HepG2 (cell line): ENCODE measurements at places on chromosomes 12 and 14. TPM values are rescaled to one million over a fixed set of nuclear protein-coding genes. Genes with fewer than 3 reads are reported as not detected.

DNA sequence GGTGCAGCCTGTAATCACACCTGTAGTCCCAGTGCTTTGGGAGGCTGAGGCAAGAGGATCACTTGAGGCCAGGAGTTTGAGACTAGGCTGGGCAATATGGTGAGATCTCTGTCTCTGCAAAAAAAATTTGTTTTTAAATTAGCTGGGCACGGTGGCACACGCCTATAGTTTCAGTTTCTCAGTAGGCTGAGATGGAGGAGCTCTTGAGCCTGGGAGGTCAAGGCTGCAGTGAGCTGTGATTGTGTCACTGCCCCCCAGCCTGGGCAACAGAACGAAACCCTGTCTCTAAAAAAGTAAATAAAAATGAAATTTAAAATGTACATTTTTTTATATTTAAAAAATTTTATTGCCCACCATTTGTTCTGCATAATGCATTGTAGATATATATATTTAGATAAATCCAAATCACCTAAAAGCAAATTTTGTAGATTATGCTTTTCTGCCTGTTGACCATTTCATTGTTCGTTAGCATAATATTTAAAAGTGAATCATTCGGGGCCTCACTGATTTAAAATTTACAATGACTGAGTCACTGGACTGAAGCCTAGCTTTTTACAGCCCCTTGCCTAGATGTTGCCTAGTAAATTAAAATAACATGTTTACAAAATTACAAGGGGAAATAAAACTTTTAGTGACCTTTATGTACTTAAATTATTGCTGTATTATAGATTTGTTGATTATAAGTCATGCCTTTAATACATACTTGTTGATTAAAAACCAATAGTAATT lies 87.9 kb downstream of the USP15 start:
- no peaks in the 10 kb centered on the region for H3K4me1 ChIP-seq
- no peak overlapping the region for H3K4me3 ChIP-seq
- no peak for DNase-seq

DNA sequence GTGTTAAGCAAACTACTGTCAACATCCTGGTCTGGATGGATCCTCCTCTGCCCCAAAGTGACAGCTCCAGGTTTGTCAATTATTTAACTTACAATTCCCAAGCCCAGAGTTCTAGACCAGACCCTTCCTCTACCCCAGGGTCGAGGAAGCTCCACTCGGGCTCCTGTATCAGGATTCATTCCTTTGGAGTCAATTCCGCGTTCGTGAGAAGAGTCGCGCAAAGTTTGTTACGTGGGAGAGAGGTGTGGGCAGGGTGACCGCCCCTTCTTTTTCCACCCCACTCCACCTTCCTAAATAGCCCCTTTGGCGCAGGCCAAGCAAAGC lies 479 bp downstream of the SEL1L start:
- H3K36me3 ChIP-seq: no peaks in the 10 kb centered on the region
- H3K4me3 ChIP-seq: peak overlapping the region; percentile 80

- no peaks in the 10 kb centered on the region for H3K36me3 ChIP-seq
- H3K4me1 ChIP-seq: no peaks in the 10 kb centered on the region
- H3K27ac ChIP-seq: no peak overlapping the region
- no peak overlapping the region for H3K4me3 ChIP-seq
These were observed 866.7 kb upstream of the TMEM132C start for GRCh38 chr12:127400221-127400620.

DNA sequence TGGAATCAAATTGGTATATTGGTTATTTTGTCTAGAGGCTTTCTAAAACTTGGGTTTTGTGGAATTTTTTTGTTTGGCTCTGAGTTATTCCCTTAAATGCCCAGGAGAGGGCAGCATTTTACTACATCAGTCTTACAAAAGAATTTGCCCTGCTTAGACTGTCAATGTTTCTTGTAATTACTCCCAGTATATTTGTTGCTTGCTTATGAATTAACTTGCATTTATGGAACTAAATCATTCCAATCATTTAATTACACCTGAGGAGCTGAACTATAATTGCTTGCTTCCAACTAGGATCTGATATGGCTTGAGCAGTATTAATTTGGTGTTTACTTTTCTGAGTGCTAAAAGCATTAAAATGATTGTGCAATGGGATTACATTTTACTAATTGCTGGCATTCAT lies 48.7 kb downstream of the MIPOL1 start:
- H3K4me3 ChIP-seq: no peak overlapping the region
- H3K27ac ChIP-seq: no peak overlapping the region
- peaks cover 7% of the 10 kb centered on the region; the same call in 1 of the 3 replicates for H3K36me3 ChIP-seq

DNA sequence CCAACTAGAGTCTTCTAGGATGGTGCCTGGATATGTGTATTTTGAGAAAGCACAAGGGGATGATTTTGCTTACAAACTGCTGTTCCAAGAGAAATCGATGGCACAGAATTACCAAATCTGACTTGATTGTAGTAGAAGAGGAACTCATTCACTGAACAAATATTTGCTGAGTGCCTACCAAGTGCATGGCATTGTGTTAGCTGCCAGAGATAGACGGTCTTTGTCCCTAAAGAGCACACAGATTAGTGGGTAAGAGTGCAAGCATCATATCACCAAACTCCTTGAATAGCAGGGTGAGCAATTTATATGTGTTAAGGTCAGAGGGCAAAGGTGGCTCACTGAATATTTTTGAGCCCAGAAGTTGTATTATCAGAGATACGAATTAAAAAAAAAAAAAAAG lies 3.5 kb upstream of the FOXN3 start:
- no peak overlapping the region for H3K4me3 ChIP-seq
- peaks cover 54% of the 10 kb centered on the region for H3K4me1 ChIP-seq
- H3K36me3 ChIP-seq: no peaks in the 10 kb centered on the region; the same call in 1 of the 2 replicates
- H3K27me3 ChIP-seq: no peaks in the 10 kb centered on the region
- peak; percentile 43 for DNase-seq
- no peak overlapping the region for H3K27ac ChIP-seq

GRCh38 chr12:105223352-105223845 lies 12.6 kb downstream of the APPL2 start:
- H3K27me3 ChIP-seq: no peaks in the 10 kb centered on the region
- DNase-seq: no peak
- no peaks in the 10 kb centered on the region for H3K4me1 ChIP-seq

- no peak overlapping the region for H3K4me3 ChIP-seq
- no peak for DNase-seq
- no peak overlapping the region for H3K27ac ChIP-seq
- no peaks in the 10 kb centered on the region for H3K36me3 ChIP-seq
- H3K27me3 ChIP-seq: no peaks in the 10 kb centered on the region
- peaks cover 33% of the 10 kb centered on the region for H3K4me1 ChIP-seq
These were observed 35.3 kb downstream of the MAP1LC3B2 start for GRCh38 chr12:116594325-116595038.

DNA sequence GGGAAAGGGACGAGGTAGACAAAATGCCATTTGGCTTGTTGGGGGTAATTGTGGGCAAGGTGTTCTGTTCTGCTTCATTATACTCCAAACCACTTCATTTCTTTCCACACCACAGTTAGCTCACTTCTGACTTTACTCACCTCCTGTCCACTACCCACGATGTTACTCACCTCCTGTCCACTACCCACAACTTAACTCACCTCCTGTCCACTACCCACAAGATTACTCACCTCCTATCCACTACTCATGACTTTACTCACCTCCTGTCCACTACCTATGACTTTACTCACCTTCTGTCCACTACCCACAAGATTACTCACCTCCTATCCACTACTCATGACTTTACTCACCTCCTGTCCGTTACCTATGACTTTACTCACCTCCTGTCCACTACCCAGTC lies 10.1 kb upstream of the TWF1 start:
- no peaks in the 10 kb centered on the region for H3K27me3 ChIP-seq
- H3K4me3 ChIP-seq: no peak overlapping the region
- no peak overlapping the region for H3K27ac ChIP-seq
- no peak for DNase-seq

GRCh38 chr12:18992336-18992735 lies 137.2 kb upstream of the PLEKHA5 start:
- no peak overlapping the region for H3K4me3 ChIP-seq
- H3K27me3 ChIP-seq: no peaks in the 10 kb centered on the region
- no peaks in the 10 kb centered on the region for H3K4me1 ChIP-seq
- no peaks in the 10 kb centered on the region for H3K36me3 ChIP-seq
- no peak for DNase-seq
- no peak overlapping the region for H3K27ac ChIP-seq

- peaks cover 74% of the 10 kb centered on the region for H3K4me1 ChIP-seq
- peak overlapping the region; percentile 99 for H3K4me3 ChIP-seq
- peaks cover 1% of the 10 kb centered on the region; the same call in 1 of the 2 replicates for H3K36me3 ChIP-seq
- H3K27ac ChIP-seq: peak overlapping the region; percentile 93
These were observed 636 bp upstream of the ARL6IP4 start for GRCh38 chr12:122979908-122980182.

GRCh38 chr12:130965214-130965613 lies 11.5 kb downstream of the ADGRD1 start:
- no peak overlapping the region for H3K27ac ChIP-seq
- DNase-seq: no peak
- peaks cover 46% of the 10 kb centered on the region for H3K4me1 ChIP-seq

- no peaks in the 10 kb centered on the region for H3K4me1 ChIP-seq
- H3K27ac ChIP-seq: no peak overlapping the region
- no peak overlapping the region for H3K4me3 ChIP-seq
- peaks cover 10% of the 10 kb centered on the region; the same call in 1 of the 3 replicates for H3K36me3 ChIP-seq
These were observed 150.8 kb downstream of the FBXL14 start for GRCh38 chr12:1443421-1444141.

DNA sequence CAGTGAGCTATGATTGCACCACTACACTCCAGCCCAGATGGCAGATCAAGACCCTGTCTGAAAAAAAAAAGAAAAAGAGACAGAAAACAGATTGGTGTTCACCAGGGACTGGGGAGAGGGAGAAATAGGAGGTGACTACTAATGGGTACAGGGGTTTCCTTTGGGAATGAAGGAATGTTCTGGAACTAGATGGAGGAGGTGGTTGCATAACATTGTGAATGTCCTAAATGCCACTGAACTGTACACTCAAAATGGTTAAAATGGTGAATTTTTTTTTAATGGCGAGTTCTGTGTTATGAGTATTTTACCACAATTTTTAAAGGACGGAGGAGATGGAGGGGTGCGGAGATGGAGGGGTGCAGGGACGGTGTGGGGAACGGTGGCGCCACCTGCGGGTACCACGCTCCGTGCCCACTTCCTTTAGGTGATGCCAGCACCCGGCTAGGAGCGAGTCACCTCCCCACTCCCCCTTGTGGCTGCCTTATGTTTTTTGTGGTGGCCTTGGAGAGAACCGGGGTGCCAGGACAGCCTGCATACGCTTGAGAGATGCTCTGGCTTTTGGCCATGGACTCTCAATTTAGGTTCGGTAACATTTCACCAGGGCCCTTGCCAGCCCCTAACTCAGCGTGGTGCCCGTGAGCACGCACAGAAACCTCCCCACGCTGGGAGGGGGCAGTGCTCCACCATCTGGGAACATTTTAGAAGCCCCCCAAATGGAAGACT lies 16.1 kb downstream of the UBC start:
- no peak overlapping the region for H3K27ac ChIP-seq
- no peaks in the 10 kb centered on the region for H3K27me3 ChIP-seq
- DNase-seq: peak; percentile 63
- H3K4me3 ChIP-seq: no peak overlapping the region

GRCh38 chr12:91687052-91688017 lies 458.3 kb downstream of the BTG1 start:
- H3K4me1 ChIP-seq: no peaks in the 10 kb centered on the region
- H3K4me3 ChIP-seq: no peak overlapping the region
- H3K27me3 ChIP-seq: no peaks in the 10 kb centered on the region
- no peak for DNase-seq
- no peak overlapping the region for H3K27ac ChIP-seq

DNA sequence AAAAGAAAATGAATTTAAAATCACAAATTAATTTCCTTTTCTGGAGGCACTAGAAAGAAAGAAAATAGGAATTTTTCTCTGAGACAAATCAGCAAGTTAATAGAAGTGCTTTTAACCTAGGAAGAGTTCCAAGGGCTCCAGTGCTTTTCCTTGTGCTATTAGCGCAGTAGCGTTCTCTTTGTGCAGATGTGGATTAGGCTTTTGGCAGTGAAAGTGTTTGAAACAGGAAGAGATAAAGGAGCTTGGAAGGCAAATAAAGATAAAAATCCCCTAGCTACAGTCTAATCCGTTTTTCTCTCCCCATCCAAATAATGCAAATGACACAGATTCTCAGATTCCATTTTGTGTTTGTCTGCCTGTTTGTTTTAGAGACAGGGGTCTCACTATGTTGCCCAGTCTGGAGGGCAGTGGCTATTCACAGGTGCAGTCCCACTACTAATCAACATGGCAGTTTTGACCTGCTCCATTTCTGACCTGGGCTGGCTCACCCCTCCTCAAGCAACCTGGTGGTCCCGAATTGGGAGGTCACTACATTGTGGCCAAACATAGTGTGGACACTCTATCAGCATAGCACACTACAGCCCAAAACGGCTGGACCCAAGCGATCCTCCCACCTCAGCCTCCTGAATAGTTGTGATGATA lies 166.1 kb downstream of the PAWR start:
- H3K4me3 ChIP-seq: no peak overlapping the region
- peaks cover 52% of the 10 kb centered on the region for H3K4me1 ChIP-seq
- no peaks in the 10 kb centered on the region for H3K27me3 ChIP-seq
- DNase-seq: no peak
- H3K27ac ChIP-seq: peak overlapping the region; percentile 23

GRCh38 chr12:96402061-96402460 lies 1.8 kb upstream of the CDK17 start:
- no peak overlapping the region for H3K27ac ChIP-seq
- no peaks in the 10 kb centered on the region for H3K27me3 ChIP-seq
- DNase-seq: no peak
- peak overlapping the region; percentile 83 for H3K4me3 ChIP-seq
- peaks cover 11% of the 10 kb centered on the region for H3K4me1 ChIP-seq
- H3K36me3 ChIP-seq: no peaks in the 10 kb centered on the region

DNA sequence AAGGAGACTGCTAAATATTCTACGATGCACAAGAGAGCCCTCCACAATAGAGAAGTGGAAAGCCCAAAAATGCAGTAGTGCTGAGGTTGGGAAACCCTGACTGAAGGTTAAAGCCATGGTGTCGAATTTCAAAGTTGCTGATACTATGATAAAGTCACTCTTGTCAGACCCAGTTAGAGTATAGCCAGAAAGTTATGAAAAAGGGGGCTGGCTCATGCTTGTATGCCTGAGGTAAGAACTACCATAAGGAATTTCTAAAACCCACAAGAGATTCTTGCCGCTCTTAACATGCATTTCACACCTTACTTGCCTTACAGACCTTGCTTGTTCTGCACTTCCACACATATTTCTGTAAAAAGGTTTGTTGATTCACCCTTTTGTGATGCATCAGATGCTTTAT lies 184.6 kb downstream of the SLC6A15 start:
- no peaks in the 10 kb centered on the region for H3K27me3 ChIP-seq
- peaks cover 11% of the 10 kb centered on the region; the same call in 1 of the 2 replicates for H3K4me1 ChIP-seq
- no peak overlapping the region for H3K27ac ChIP-seq
- no peak overlapping the region for H3K4me3 ChIP-seq

- no peaks in the 10 kb centered on the region for H3K4me1 ChIP-seq
- DNase-seq: no peak
- H3K27ac ChIP-seq: no peak overlapping the region
- H3K36me3 ChIP-seq: no peaks in the 10 kb centered on the region
These were observed 141.3 kb upstream of the FKBP4 start for GRCh38 chr12:2653461-2653965.

SMIM41 gene
- total RNA-seq: not detected in 2 replicates

SUPT16H gene
- total RNA-seq: 230 and 340 TPM in 2 replicates

AP1G2 gene
- total RNA-seq: 39.4 and 96.9 TPM in 2 replicates

ERP27 gene
- 5.1 and 6.6 TPM in 2 replicates for total RNA-seq

USP44 gene
- 0.07 and 0.11 TPM in 2 replicates for total RNA-seq

SP7 gene
- total RNA-seq: not detected in 2 replicates
